ENCODE measurements at places on chromosomes 6 and 20.

- no peak for DNase-seq
Measured at GRCh38 chr20:7792150-7792869, 147.9 kb downstream of the HAO1 start.

- peak; percentile 55 for DNase-seq
Measured at GRCh38 chr6:68108233-68108835, 526.7 kb upstream of the ADGRB3 start.

- no peak for DNase-seq
Measured at GRCh38 chr6:158030380-158031300, 49.0 kb downstream of the SYNJ2 start.

GRCh38 chr6:131175564-131175963 lies 40.3 kb downstream of the AKAP7 start:
- DNase-seq: no peak

GRCh38 chr6:40196135-40196518 lies 261.9 kb upstream of the MOCS1 start:
- DNase-seq: no peak

DNA sequence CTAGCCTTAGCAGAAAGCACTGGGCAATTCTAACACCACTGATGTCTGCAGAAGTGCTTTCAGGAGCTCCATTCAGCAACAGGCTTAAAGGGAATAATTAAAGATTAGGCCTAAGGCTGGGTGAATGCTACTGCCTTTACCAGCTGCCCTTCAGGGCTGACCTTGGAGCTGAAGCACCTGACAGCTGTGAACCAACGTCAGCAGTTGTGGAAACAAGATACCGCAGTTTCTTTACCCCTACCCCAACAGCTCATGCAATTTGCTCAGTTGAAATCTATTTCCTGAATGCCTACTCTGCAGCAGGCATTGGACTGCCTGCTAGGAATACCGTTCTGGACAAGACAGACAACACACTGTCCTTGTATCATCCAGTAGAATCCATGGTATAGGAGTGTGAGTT lies 51.5 kb upstream of the ADTRP start:
- no peak for DNase-seq

GRCh38 chr20:45576995-45577394 lies 2.1 kb downstream of the WFDC8 start:
- no peak for DNase-seq

- DNase-seq: no peak
Measured at GRCh38 chr6:117555262-117555849, 47.0 kb downstream of the GOPC start.

DNA sequence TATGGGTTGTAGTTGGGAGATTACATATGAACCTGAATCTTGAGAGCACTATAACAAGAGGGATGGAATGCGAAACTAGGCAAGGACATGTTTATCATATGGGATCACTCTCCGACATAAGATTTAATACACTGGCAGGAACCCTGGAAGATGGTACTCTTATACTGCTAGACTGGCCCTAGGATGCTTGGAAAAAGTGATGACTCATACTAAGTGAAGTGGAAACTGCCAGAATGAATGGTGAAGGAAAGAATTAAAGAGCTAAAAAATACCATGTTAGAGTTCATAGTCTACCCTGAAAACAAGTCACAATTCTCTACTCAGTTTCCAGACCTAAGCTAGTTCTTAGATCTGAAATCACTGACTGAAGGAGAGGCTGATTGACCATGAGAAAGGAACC lies 45.5 kb upstream of the THEMIS start:
- DNase-seq: no peak

DNA sequence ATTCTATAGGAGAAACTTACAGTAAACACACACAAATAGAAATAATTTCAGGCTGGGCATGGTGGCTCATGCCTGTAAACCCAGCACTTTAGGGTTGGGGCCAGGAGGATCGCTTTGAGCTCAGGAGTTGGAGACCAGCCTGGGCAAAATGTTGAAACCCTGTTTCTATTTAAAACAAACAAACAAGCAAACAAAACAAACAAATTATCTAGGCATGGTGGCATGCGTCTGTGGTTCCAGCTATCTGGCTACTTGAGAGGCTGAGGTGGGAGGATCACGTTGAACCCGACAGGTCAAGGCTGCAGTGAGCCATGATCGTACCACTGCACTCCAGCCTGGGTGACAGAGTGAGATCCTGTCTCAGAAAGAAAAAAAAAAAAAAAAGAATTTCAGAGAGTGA lies 64.0 kb downstream of the NHLRC1 start:
- no peak for DNase-seq

- no peak for DNase-seq
Measured at GRCh38 chr6:35367646-35368037, 25.3 kb downstream of the PPARD start.

- DNase-seq: peak; percentile 90
Measured at GRCh38 chr20:1830240-1830639, 65.0 kb upstream of the SIRPA start.

DNA sequence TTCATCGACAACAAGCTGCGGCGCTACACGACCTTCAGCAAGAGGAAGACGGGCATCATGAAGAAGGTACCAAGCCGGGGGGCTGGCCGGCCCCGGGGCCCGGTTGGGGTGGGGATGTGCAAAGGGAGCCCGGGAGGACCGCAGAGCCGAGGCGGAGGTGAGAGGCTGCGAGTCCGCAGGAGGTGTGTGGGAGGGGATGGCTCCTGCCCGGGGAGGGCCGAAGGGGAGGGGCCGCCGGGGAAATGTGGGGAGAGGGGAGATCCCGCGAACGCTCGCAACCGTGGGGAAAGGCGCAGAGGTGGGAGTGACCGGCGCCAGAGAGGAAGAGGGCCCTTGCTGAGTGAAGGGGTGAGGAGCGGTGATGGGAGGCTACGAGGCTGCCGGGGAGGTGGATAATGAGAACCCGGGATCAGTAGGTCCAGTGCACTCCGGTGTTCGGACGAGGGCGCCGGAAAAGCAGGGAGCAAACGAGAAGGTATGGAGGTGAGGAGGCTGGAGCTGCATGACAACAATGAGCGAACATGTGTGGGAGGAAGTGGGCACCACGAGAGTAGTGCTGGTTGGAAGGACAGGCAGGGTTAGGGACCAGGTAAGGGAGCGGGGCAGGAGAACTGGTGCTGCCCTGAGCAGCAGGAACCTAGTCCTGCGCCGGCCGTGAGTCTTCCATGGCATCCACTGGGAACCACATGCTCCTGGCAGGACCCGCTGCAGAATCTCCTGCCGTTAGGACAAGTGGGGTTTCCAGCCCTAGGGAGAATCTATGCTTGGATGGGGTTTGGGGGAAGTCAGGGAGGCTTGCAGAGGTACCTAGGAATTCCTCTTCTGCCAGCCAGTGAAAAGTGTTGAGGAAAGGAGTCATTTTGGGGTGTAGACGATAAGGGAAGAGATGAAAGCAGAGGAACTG lies 1.3 kb downstream of the SRF start:
- DNase-seq: no peak

DNA sequence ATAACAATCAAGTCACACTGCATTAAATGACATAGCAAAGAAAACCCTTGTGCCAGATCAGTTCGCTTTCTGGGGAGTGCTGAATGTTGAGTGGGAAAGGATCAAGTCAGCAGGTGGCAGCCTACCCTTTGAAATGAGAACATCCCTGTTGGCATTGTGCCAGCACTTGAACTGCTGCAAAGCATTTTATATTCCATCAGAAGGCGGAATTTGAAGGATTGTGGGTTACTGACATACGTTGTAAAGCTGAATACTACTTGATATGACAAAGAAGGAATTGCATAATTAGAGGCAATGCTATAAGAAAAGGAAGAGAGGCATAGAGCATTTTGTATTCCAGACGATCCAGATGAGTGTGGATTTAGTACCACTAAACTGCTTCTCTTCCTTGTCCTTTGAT lies 26.5 kb downstream of the BCKDHB start:
- no peak for DNase-seq

DNA sequence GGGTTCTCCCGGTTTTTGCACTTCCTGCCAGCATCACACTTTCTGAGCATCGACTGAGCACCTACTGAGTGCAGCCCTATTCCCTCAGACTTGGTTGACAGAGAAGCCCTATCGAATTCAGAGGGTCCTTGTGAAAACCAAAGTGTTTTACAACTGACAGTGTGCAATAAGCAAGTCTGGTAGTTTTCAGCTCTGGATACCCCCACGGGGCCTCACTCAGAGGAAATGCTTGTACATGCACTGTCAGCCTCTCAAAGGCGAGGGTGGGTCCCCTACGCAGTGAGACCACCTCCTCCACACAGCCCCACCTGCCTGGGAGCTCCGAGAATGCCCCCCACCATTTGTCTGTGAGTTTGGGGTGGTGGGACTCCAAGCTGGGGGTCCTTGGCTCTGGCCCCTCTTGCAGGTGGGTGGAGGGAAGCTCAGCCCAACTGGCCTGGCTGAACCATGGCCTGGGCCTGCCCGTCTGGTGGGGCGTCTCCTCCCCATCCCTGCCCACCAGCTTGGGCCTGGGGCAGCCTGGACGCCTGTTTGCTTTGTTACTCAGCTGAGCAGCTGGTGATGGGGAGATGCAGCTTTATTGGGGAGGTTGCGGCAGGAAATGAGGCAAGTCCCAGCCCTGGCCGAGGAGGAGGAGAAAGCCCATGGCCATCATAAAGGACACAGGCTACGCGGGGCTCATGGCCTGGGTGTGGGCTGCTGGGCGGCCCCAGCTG lies 1.7 kb downstream of the SPDEF start:
- no peak for DNase-seq

- peak; percentile 39 for DNase-seq
Measured at GRCh38 chr6:42520786-42521607, 42.8 kb upstream of the UBR2 start.

DNA sequence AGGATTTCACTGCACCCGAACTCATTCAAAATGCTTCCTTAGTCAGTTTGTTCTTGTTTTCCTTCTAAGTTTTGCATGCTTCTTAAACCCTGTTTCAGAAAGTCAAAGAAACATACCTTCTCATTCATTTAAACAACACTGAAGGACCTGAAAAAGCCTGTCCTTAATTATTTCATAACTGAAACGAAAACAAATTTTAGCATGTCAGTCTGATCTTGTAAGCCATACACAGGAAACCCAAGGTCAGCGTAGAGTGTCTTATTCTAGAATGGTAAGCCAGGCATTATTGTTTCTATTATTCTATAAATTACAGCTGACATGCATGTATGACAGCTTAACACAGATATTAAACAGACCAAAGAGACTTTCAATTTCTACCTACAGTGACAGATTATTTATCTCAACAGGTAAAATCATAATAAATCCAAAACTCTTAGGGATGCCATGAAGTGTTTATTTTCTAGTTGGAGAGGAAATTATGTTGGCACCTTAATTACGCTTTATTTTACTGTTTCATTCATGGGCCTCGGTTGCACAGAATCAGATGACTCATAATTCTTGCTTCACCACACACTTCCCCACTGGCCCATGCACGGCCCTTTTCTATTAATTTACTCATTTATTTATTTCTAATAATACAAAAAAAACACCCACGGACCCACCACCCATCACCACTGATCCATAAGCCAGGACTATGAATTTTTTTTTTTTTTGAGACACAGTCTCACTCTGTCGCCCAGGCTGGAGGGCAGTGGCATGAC lies 39.3 kb upstream of the DUSP22 start:
- DNase-seq: no peak

DNA sequence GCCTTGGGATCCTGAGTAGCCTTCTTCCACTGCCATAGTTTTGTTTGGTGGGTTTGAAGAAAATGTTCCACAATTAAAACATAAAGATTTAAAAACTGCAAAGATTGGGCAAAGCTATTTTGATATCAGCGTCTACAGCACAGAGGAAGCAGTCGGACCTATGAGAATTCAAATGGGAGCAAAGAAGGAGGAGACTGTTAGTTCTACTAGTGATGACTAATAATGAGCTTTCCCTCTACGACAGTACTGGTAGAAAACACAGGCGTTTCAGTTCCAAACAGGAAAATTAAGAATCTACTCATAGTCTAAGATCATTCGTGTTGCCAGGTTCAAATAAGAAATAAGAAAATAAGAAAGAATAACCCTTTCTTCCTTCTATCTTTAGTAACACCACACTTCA lies 121.2 kb downstream of the INSM1 start:
- DNase-seq: no peak

DNA sequence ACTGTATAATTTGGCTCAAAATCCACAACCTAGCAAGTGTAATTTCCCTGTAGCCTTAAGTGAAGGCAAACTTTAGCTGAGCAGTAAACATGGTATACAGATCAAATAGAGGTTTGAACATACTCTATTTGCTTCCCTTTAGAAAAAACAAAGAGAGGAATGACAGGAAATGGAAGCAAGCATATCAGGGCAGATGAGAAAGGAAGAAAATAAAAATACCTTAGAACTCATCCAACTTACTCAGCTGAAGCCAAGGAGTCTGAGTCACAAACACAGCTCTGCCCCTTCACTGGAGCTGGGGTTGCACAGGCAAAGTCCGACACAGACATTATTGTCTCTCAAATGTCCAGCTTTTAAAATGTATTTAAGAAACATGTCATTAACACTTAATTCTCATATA lies 379.9 kb upstream of the IRAK1BP1 start:
- peak; percentile 22 for DNase-seq

- no peak for DNase-seq
Measured at GRCh38 chr6:166488076-166488685, 98.3 kb downstream of the RAMACL start.

DNA sequence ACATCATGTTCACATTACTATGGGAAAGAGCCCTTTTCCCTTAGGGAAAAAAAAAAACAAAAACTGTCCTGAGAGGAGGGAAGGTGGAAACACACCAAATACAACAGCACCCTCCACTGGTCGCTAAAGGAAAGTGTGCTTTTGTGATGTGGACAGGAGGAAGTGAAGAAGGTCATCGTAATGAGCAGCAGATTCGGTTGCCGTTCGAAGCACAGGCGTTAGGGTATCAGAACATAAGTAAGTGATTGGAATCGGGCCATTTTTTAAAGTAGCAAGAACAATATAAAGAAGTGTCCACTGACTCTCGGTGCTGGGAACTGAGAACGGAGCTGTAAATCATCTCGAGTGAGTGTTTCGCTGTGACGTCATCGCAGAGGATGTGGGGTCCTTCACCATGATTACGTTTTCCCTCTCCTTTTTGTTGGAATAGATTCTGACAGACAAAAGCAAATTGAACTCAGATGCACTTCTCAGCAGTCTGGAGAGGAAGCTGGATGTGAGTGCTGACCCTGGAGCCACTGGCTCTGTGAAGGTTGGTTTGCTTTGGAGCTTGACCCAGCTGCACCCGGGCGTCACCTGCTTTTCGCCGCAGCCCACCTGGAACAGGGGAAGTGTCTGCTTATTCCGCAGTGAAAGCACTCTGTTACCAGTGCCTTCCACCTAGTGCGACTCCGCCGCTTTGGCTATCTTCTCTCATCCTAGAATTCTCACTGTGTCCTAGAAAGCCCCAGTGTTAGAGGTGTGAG lies 203.6 kb upstream of the GMDS start:
- no peak for DNase-seq

GRCh38 chr6:36309900-36310299 lies 26.8 kb downstream of the BNIP5 start:
- no peak for DNase-seq

- DNase-seq: no peak
Measured at GRCh38 chr20:24048024-24048611, 59.5 kb upstream of the GGTLC1 start.

DNA sequence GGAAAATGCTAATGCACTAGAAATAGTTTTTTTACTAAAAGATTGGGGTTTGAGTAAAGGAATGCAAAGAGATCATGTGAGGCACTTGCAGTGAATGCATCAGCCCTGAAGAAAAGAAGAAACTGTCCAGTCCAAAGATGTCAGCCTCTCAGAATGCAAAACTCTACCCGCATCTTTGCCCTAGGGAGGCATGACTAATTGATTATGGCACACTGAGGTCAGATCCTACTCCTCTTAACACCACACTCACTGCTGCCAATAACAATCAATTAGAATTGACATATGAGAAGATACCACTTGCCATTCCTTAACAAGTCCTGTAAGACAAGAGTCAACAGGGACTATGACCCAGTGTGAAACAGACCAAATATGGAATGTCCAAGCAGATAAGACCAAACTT lies 262.3 kb upstream of the PLN start:
- no peak for DNase-seq

GRCh38 chr20:9889270-9889981 lies 50.5 kb upstream of the PAK5 start:
- DNase-seq: no peak
